ENCODE measurements at places on chromosomes 11 and 22. TPM values are rescaled to one million over a fixed set of nuclear protein-coding genes. Genes with fewer than 3 reads are reported as not detected.

DNA sequence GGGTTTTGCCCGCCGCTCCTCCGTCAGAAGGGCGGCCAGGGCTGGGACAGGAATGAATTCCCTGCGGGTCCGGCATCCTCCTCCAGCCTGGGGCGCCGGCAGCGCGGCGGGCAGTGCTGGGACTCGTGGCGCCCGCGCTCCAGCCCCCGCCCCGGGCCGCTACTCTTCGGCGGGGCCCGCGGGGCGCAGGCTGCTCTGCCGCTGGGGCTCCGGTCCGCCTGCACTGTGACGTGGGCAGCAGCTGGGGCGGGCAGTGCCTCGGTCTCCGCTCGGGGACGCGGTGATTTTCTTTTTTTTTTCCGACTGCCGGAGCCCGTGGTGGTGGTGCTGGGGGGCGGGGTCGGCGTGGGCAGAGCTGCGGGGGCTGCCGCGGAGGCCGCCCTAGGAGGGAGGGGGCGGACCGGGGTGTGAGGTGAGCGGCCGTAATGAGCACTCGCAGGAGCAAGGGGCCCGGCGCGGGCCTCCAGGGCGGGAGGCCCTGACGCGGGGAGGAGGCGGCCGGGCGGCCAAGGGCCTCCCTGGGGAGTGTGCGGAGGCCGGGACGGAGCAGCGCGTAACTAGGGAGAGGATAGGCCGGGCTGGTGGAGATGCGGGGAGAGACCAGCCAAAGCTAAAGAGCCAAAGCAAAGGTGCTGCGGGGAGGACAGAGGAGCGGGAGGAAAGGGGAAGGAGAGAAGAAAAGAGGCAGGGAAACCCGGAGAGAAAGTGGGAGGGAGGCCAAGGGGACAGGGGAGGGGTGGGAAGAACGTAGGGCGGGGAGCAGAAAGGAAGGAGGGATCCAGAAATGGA, 73.3 kb upstream of the ZBED5 start:
- H3K36me3 ChIP-seq, result no peaks in the 10 kb centered on the region
- H3K4me3 ChIP-seq, result peak overlapping the region; percentile 66
- H3K4me1 ChIP-seq, result peaks cover 8% of the 10 kb centered on the region
- no peaks in the 10 kb centered on the region for H3K27me3 ChIP-seq
- DNase-seq, result peak; percentile 72
- peak overlapping the region; percentile 92 for H3K27ac ChIP-seq

DNA sequence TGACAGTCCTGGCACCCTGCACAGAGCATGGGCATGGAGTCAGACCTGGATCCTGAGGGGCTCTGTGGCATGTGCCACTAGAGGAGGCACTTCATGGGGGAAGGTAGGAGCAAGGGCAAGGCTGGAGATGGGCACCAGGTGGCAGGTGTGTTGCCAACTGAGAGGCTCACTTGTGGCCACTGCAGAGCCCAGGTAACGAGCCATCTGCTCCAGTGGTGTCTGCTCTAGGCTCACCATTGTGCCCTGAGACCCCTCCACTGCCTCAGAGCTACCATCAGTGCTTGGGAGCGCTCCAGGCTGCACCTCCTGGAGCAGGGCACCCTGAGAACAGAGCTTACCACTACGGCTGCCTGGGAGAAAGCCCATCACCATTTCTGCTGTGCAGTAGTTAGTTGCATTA, 1.3 kb upstream of the ZDHHC8 start:
- H3K4me3 ChIP-seq, result no peak overlapping the region
- DNase-seq, result no peak
- no peaks in the 10 kb centered on the region for H3K27me3 ChIP-seq
- no peak overlapping the region for H3K27ac ChIP-seq

ATG13 gene
- polyA plus RNA-seq, result 224 TPM

GRCh38 chr11:95512682-95513081, 276.9 kb downstream of the FAM76B start:
- no peak overlapping the region for H3K4me3 ChIP-seq
- no peaks in the 10 kb centered on the region for H3K36me3 ChIP-seq
- H3K4me1 ChIP-seq, result peaks cover 6% of the 10 kb centered on the region
- H3K27me3 ChIP-seq, result no peaks in the 10 kb centered on the region
- peak overlapping the region; percentile 50 for H3K27ac ChIP-seq

DNA sequence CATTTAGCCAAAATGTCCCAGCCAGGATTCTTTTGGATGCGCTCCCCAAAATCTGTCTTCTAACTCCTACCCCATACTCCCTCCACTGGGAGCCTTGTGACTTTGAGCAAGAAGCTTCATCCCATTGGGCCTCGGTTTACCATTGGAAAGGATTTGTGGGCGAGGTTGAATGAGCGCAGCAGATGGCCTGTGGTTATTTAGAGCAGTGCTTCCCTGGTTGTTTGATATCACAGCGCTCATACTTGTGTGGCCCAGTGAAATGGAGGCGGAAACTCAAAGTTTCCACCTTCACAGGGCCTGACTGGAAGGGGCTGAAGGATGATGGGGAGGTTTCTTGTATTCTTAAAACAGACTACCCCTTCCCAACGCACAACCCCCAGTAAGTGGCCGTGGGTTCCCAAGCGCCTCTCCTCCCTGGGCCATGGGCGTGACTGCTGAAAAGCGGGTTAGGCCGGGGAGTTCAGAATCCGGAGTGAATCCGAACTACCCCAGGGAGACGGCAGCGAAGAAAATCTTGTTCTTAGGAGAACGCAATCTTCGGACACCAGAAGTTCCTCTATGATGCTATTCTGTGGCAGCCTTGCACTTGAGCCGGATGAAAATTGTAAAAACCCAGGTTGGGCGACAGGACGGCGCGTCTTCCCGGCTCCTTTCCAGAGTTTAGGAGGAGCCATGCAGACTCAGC, 1.2 kb upstream of the ATF4 start:
- no peaks in the 10 kb centered on the region for H3K36me3 ChIP-seq
- H3K27ac ChIP-seq, result peak overlapping the region; percentile 98
- H3K4me3 ChIP-seq, result peak overlapping the region; percentile 99
- DNase-seq, result no peak
- H3K4me1 ChIP-seq, result peaks cover 36% of the 10 kb centered on the region

FAM181B gene
- 0.45 TPM for polyA plus RNA-seq

GALNT18 gene
- 39.2 TPM for polyA plus RNA-seq

GRCh38 chr11:29364006-29364405, 652.8 kb downstream of the KCNA4 start:
- H3K36me3 ChIP-seq, result no peaks in the 10 kb centered on the region
- no peak overlapping the region for H3K4me3 ChIP-seq
- no peak overlapping the region for H3K27ac ChIP-seq
- no peaks in the 10 kb centered on the region for H3K27me3 ChIP-seq
- DNase-seq, result no peak

- no peaks in the 10 kb centered on the region for H3K27me3 ChIP-seq
- no peak for DNase-seq
- H3K27ac ChIP-seq, result no peak overlapping the region
- H3K36me3 ChIP-seq, result no peaks in the 10 kb centered on the region
- no peak overlapping the region for H3K4me3 ChIP-seq
- peaks cover 7% of the 10 kb centered on the region for H3K4me1 ChIP-seq
These were observed 2.2 kb downstream of the ZNF143 start for GRCh38 chr11:9462806-9463537.

OR4D6 gene
- polyA plus RNA-seq, result not detected

Measured in testis (tissue), 5 donors.